ENCODE measurements at places on chromosomes 11 and 22. TPM values are rescaled to one million over a fixed set of nuclear protein-coding genes. Genes with fewer than 3 reads are reported as not detected.

DNA sequence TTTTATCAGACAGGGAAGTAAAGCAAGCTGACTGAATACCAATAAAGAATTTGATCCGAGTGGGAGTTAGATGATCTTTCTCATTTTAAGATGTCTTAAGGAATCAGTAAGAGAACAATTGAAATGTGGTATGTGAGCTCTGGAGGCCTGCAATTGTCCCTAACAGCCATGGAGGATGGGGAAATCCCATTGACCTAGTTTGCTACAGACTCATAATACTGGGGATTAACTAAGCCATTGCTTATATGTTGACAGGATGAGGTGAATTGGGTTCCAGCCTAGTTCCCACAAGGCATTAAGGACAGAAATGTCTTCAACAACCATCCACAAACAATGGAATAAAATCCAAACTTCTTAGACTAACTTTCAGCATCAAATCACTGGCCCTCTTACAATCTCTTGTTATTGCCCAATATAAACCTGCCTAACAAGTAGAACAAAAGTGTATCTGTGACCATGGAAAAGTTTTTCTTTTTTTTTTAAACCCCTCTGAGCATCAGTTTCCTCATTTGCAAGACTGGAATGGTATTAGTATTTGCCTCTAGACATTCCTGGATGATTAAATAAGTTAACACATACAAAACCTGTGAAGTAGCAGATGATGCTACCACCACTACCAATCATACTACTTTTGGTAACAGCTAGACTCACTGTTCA is 773.2 kb downstream of the DLG2 start:
- DNase-seq, result no peak

DNA sequence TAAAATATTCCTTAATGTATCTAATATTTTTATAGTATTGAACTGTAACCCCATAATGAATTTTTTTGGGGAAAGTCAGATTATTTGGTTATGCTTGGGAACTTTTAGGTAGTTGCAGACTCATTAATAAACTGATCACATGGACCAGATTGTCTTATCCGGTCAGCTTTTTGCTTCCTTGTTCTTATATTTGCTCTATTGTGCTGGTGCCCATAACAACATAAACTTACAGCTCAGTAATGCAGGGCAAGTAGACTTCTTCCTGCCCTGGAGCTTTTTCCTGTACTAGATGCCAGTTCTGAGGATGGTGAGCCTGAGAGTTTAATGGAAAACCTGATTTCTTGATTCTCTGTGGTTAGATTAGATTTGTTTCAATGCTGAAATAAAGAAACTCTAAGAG is 53.2 kb downstream of the MTMR3 start:
- no peak for DNase-seq

DNA sequence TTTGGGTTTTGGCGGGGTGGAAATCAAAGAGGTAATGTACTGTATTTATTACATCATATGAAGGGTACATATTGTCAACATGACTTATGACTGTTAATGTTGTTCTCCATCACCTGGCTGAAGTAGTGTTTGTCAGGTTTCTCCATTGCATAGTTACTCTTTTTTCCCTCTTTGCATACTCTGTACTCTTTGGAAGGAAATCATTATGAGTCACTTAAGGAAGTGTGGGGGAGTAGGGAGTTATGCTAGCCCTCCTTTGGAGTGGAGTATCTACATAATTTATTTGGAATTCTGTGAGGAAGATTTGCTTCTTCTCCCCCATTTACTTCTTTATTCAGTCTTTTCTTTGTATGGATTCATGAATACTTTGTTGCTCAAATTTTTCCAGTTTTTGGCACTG is 3.6 kb upstream of the PGR start:
- no peak for DNase-seq

GRCh38 chr22:48554893-48555572 is 1272.6 kb downstream of the BRD1 start:
- no peak for DNase-seq

GRCh38 chr11:125998267-125998666 is 52.4 kb downstream of the VSIG10L2 start:
- no peak for DNase-seq

DNA sequence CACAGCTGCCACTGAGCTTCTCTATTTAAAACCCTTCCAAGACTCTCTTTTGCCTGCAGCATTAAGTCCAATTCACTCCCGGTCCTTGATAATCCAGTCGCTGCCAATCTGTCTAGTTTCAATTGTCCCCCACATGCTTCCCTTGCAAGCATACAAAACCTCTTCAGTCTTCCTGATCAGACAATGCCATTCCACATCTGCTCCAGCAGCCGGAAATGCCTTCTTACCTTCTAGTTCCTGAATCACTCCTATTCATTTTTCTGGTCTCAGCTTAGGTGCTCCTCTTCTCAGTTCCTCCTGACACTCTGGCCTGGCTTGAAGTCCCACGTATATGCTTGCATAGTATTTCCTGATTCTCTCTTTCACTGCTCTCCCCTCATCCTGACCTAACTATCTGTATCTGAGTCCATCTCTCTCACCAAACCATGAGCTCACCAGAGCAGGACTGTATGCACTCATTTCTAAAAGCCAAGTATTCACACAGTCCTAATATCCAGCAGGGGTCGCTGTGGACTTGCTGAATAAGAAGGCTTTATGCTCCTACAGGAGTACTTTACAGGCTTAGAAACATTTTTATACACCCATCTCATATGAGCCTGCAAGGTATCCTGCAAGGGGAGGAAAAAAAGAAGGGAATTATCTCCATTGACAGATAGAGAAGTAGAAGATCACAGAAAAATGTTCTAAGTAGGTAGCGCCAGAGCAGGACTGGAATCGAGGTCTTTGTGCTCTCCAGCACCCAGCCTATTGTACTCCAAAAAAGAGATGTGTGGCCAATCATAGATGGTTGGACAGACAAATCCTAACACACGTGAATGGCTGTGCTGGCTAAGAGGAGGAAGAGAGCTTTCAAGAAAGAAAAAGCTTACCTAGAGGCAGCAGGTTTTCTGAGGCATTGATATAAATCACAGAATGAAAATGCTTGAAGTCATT is 19.2 kb downstream of the XRRA1 start:
- peak; percentile 83 for DNase-seq

GRCh38 chr11:17827006-17827405 is 92.4 kb downstream of the KCNC1 start:
- DNase-seq, result no peak

- no peak for DNase-seq
Observed at GRCh38 chr11:64255135-64256128, 4.1 kb downstream of the PLCB3 start.

- no peak for DNase-seq
Observed at GRCh38 chr11:69377953-69378302, 84.0 kb downstream of the MYEOV start.

DNA sequence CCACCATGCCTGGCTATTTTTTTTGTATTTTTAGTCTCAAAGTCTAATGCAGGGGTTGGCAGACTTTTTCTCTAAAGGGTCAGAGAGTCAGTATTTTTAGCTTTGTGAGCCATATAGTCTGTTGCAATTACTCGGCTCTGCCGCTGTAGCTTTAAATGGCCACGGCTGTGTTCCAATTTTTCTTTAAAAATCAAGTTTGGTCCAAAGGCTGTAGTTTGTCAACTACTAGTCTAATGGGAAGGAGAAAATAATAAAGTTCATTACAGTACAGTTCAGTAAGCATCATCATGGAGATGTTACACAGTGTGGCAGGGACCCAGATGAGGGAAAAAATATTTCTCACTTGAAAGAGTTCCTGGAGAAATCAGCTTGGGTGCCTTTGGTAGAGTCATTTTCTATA is 107.6 kb downstream of the CSNK2A3 start:
- DNase-seq, result no peak

DNA sequence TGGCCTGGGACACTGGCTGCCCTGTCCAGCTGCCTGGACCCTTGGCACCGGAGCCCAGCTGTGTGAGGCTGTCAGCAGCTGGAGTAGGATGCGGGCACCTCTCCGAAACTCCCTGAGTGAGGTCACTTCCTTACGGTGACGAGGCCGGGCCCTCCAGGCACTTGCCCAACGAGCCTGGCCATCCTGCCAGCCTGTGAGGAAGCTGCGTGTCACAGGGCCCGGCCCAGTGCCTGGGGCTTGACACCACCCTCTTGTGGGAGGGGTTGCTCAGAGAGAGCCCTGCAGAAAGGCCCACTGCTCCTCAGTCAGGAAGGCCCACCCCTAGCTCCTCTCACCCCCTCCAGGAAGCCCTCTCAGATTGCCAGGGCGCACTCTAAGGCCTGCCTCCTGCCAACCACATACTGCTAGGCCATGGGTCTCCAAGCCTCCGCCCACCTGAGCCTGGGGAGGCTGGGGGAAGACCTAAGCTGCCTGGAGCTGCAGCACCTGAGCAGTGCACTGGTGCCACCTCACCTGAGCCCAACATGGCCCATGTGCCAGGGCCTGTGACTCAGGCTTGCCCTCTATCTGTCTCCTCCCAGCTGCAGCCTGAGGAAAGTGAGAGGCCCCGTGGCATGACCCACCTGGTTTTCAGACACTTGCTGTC is 4.3 kb upstream of the PHLDA2 start:
- peak; percentile 64 for DNase-seq

- no peak for DNase-seq
Observed at GRCh38 chr11:70531281-70532065, 133.1 kb downstream of the CTTN start.

GRCh38 chr22:49966774-49967705 is 6.5 kb downstream of the PIM3 start:
- no peak for DNase-seq

GRCh38 chr11:73334384-73335203 is 26.5 kb downstream of the ARHGEF17 start:
- DNase-seq, result no peak

DNA sequence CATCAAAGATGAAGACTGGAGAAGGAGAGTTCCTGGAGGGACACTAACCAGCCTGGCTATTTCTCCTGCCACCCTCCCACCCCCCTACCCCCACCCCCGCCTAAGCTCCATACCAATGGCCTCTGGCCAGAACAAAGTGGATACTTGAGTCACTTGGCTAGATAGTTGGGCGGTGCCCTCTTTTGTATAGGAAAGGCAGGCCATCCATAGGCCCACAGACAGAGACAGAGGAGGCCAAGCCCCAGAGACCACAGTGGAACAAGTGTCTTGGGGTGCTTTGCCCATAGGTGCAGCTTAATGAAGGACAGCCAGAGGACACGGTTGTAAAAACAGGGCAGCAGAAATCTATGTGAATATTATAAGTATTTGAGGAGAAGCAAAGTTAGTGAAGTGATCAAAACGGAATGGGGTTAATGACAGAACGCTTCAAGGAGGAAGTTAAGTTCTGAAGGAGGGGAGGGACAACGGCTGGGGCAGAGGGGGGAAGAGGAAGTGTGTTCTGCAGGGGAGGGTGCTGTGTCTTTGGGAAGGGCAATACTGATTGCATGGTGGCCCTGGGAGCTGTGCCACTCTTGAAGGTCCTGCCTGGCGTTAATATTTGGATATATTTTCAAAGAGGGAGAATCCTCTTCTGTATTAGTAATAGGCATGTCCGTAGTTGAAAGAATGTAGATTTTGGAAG is 32.7 kb downstream of the FLI1 start:
- peak; percentile 63 for DNase-seq

GRCh38 chr11:95245038-95245437 is 14.0 kb upstream of the SESN3 start:
- no peak for DNase-seq

DNA sequence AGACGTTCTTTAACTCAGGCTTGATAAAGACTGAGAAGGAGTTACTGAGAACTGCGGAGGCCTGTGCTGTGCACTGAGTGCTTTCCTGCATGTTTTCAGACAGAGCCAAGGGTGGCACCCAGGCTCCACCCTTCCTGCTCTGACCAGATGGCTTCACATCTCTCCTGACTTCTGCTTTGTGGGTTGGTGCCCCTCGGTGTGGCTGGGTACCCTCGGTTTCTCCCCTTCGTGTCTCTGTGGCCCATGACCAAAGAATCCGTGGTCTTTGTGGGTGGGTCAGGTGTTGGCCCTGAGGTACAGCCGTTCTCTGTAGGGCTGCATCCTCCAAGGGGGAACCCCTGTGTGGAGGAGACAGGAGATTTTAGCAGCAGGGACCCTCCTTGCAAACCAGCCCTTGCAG is 34.3 kb downstream of the GRIK4 start:
- DNase-seq, result no peak

GRCh38 chr11:33086017-33086416 is 46.6 kb downstream of the TCP11L1 start:
- no peak for DNase-seq

DNA sequence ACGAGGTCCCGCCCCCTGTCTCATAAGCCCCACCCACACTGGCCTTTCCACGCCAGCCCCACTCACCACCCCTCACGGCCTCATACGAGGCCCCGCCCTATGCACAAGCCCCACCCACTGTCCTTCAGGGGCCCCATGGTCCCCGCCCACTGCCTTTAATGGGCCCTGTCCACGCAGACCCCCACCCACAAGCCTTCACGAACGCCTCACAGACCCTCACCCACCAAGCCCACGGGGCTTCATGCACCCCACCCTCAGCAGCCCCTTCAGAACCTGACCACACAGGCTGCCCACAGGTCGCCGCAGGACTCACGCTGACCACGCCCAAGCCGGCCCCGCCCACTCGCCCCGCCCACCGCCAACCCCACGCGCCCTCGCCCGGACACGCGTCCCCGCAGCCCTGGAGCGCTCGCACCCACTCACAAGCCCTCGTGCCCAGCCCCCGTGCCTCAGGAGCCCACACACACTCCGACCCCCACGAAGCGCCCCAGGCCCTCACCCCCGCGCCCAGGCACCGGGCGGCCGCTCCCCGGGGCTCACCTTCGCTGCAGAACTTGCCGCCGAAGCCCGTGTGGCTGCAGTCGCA is 10.5 kb downstream of the NRXN2 start:
- no peak for DNase-seq

- no peak for DNase-seq
Observed at GRCh38 chr22:19991645-19992451, 24.8 kb downstream of the ARVCF start.

GRCh38 chr11:22730319-22730718 is 63.9 kb downstream of the GAS2 start:
- DNase-seq, result peak; percentile 27

- no peak for DNase-seq
Observed at GRCh38 chr11:2525941-2526807, 81.4 kb downstream of the KCNQ1 start.

GRCh38 chr11:30938171-30938570 is 352.0 kb upstream of the MPPED2 start:
- no peak for DNase-seq

GRCh38 chr11:2235588-2236326 is 34.6 kb downstream of the ASCL2 start:
- no peak for DNase-seq

DNA sequence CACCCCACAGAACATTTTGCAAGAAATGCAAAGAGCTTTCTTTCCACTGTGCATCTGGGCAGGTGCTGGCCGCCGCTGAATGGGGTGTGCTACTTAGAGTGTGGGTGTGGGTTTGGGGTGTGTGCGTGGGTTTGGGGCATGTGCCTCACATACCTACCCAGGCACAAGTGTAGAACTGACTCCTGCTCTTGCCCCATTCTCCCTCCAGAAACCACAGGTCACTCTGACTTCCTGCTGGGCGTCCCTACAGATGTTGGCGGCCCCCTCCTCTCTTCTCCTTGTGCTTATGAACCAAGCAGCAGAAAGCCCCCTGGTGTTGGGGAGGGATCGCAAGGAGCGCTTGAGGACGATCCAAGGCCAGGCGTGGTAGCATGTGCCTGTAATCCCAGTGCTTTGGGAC is 63.9 kb downstream of the GRIK4 start:
- no peak for DNase-seq

The TMPRSS5 gene
- 0.64 TPM for total RNA-seq

The SCUBE2 gene
- 0.55 TPM for total RNA-seq

The OR5B21 gene
- 0.37 TPM for total RNA-seq

The SLC5A12 gene
- total RNA-seq, result not detected

The PGA4 gene
- total RNA-seq, result not detected

The LAMTOR1 gene
- total RNA-seq, result 70.4 TPM

The TSKU gene
- 1.3 TPM for total RNA-seq

The ANO9 gene
- total RNA-seq, result 88.2 TPM

The BMAL1 gene
- total RNA-seq, result 36.9 TPM

The B4GALNT4 gene
- total RNA-seq, result 1.5 TPM

The APOBEC3C gene
- total RNA-seq, result 111 TPM

The P2RY2 gene
- total RNA-seq, result not detected

All from activated CD4-positive, alpha-beta T cell treated with anti-CD3 and anti-CD28 coated beads, Interleukin-2, amount 10 ng/mL, durations not matched to agents 7 days and 5 days (primary cell).